ENCODE measurements at places on chromosomes 6 and 20.

DNA sequence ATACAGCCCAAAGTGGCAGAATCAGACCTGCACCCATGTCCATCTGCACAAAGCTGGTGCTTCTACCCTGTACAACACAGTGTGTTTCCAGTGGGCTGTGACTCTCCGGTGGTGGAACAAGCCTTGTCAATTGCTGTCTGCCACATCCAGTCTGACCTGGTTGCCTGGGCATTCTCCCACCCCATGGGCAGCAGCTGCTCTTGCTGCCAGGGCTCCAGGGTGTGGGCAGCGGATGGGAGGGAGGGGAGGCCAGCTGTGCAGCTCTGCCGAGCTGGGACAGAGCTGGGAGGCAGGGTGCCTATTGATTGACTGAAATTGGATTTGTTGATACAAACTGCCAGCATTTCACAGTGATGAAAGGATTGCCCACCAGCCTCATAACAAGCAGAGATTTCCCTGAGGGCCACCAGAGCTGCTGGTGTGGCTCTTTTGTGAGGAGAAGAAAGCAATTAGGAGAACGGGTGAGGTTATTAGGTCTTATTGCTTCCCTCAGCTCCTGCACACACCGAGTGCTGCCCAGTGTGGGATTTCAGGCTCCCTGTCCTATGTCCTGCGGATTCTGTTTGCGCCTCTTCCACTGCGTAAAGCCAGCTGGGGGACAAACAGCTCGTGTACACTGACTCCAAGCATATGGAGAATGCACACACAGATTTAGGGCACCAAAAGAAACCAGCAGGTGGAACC is 150.8 kb downstream of the NRN1 start:
- DNase-seq: no peak

- no peak for DNase-seq
These were observed 28.9 kb downstream of the TREM1 start for GRCh38 chr6:41257369-41258195.

GRCh38 chr6:112243861-112244827 is 10.2 kb downstream of the LAMA4 start:
- DNase-seq: no peak

GRCh38 chr6:157239148-157239547 is 84.2 kb downstream of the TMEM242 start:
- no peak for DNase-seq

DNA sequence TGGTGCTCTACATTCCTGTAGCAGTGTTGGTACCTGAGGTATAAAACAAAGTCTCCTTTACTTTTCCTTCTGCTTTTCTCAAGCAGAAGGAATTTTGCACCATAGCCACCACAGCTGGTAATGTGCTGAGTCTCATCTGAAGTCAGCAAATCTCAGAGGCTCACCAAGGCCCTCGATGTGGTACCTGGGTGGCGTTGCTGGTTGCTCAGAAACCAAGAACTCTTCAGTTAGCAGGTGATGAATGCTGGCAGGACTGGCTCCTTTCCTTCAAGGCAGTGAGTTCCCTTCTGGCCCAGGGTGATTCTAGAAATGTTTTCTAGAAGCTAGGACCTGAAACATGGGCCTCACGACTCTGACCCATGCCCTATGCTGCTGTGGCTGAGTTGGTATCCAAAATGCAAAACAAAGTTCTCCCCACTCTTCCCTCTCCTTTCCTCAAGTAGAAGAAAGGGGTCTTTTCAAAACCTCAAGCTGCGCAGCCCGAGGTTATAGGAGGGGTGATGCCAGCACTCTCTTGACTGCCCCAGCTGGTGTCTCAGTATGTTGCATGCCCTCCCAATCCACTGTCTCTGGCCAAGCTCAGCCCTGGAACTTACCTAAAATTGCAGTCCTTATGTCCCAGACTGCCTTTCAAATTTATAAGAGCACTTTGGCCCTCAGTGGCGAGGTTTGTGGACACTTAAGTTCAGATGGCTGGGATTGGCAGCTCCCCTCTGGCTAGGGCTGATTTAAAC is 592.3 kb downstream of the FRK start:
- DNase-seq: no peak

DNA sequence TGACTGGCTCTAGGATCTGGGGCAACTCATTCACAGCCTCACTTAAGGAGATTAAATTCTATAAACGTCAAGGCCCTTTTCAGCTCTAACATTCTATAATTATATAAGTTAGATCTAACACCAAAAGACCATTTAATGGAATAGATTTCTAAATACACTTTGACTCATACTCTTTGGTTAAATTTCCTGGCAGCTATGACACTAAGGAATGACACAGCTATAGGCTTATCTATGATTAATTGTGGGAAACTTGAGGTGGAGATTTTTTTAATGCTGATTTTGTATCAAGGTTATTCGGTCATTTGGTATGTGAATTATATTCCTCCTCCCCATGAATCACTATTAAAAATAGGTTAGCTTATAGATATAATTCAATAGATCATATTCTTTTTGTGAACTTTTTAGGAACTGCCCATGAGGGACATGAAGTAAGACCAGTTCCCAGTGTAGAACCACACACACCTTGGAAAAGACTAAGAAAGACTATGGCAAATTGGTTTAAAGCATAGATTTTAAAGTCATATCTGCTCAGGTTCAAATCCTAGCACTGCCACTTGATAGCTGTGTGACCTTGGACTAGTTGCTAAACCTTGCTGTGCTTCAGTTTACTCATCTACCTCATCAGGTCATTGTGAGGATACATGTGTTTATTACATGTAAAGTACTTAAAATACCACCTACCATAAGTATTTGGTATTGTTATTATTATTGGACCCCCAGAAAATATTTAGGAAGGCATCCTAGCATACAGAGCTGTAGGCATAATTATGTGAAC is 116.0 kb downstream of the CRYBG1 start:
- DNase-seq: no peak

GRCh38 chr20:47544240-47544639 is 42.6 kb downstream of the NCOA3 start:
- DNase-seq: no peak

GRCh38 chr6:39623750-39624149 is 101.5 kb downstream of the KIF6 start:
- DNase-seq: no peak

DNA sequence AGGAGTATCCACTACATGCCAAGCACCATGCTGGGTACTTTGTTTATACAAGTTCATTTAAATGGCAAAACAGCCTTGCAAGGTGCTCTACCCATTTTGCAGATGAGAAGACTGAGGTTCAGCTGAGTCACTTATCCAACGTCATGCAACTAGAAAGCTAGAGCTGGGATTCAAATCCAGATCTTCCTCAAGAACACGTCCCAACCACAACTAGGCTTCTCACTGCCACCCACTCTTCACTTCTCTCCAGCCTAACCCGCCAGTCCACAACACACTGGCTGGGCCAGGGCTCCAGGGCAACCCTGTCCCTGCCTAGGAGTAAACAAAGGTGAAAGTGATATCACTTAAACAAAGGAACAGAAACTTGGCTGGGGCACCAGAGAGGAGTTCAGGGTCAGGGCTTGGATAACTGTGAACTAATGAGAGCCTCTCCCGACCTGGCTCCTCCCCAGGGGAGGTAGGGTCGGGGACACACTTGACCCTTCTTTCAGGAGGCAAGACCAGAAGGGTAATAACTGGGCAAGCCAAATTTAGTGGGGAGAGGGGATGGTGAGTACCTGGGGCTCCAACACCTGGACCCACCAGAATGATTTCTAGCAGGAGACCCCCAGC is 7.9 kb downstream of the SDC4 start:
- DNase-seq: no peak

- no peak for DNase-seq
These were observed 15.2 kb upstream of the SSR1 start for GRCh38 chr6:7328243-7328642.

GRCh38 chr6:112232845-112233256 is 21.5 kb downstream of the LAMA4 start:
- DNase-seq: no peak

GRCh38 chr20:51121272-51121671 is 98.4 kb upstream of the KCNG1 start:
- DNase-seq: no peak

GRCh38 chr20:59966428-59966827 is 8.2 kb downstream of the CDH26 start:
- DNase-seq: no peak

GRCh38 chr6:45610374-45610773 is 232.6 kb upstream of the SUPT3H start:
- no peak for DNase-seq

DNA sequence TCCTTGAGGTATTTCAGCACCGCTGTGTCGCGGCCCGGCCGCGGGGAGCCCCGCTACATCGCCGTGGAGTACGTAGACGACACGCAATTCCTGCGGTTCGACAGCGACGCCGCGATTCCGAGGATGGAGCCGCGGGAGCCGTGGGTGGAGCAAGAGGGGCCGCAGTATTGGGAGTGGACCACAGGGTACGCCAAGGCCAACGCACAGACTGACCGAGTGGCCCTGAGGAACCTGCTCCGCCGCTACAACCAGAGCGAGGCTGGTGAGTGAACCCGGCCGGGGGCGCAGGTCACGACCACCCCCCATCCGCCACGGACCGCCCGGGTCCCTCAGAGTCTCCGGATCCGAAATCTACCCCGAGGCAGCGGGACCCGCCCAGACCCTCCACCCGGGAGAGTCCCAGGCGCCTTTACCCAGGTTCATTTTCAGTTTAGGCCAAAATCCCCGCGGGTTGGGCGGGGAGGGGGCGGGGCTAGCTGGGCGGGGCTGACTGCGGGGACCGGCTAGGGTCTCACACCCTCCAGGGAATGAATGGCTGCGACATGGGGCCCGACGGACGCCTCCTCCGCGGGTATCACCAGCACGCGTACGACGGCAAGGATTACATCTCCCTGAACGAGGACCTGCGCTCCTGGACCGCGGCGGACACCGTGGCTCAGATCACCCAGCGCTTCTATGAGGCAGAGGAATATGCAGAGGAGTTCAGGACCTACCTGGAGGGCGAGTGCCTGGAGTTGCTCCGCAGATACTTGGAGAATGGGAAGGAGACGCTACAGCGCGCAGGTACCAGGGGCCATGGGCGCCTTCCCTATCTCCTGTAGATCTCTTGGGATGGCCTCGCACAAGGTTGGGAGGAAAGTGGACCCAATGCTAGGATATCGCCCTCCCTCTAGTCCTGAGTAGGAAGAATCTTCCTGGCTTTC is 693 bp downstream of the HLA-F start:
- peak; percentile 61 for DNase-seq

- no peak for DNase-seq
These were observed 193.0 kb upstream of the SGK1 start for GRCh38 chr6:134510920-134511319.

- no peak for DNase-seq
These were observed 1.5 kb downstream of the AGER start for GRCh38 chr6:32182555-32182981.

DNA sequence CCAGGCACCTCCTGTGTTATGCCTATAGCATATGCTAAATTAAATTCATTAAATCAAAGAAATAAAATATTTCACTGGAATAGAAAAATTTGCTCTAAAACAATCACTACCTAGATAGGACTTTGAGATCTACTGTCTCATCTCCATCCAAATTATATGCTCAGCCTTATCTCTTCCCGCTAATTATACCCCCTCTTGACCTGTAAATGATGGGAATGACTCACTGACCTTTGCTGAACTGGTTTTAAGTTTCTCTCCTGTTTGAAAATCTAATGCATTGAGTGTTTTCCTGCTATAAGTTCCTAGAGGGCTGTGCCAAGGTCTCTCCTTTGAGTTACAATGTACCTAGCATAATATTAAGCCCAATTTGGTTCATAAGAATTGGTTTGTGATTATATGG is 110.1 kb downstream of the BMP2 start:
- no peak for DNase-seq

GRCh38 chr20:63947638-63948456 is 8.4 kb downstream of the UCKL1 start:
- DNase-seq: no peak

DNA sequence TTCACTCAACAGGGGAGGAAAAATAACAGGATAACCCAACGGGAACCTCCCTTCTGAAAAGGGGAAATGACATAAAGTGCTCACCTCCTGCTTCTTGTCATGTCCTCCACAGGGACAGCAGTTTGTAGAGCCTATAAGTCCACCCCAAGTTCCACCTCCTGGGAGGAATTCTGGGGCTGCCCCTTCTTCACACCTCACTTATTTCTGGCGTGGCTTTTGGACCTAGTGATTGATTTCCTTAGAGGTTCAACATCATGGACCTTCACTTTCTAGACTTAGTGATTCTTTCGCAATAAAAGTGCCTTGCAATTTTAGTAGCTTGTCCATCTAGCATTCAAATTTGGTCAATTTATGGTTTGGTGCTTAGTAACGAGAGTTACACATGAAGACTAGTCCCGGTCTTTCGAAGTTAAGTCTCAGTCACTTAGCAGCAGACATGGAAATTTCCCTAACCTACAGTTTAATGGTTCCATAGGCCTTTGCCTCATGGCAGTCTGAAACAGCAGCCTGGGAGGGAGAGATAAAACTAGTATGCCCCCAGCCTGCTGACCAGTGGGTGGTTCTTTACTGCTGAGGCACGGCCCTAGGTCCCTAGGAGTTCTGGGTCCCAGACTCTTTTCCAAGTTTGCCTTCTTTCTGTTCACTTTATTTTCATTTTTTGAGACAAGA is 59.2 kb upstream of the CDKAL1 start:
- DNase-seq: no peak

DNA sequence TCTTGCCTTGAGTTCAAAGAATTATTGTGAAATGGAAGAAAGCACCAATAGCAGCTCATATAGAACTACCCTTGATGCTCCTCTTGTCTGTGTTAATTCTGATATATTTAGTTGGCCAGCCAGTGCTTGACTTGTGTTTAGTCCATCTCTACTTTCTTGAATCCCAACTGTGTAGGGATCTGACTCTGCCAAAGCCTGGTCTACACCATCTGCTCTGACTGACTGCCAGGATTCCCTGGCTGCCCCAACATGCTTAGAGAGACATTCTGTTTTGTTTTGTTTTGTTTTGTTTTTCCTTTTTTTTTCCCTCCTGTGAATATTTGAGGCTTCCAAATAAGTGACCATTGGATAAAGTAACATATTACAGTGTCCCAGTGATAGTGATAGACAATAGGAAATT is 953.7 kb upstream of the MANEA start:
- DNase-seq: no peak

- no peak for DNase-seq
These were observed 2.6 kb upstream of the RSPH3 start for GRCh38 chr6:159002432-159003155.

GRCh38 chr6:326896-327537 is 34.7 kb downstream of the DUSP22 start:
- DNase-seq: no peak

- DNase-seq: no peak
These were observed 282.8 kb upstream of the SGK1 start for GRCh38 chr6:134600671-134601070.

GRCh38 chr6:83352424-83353061 is 78.3 kb downstream of the ME1 start:
- no peak for DNase-seq

DNA sequence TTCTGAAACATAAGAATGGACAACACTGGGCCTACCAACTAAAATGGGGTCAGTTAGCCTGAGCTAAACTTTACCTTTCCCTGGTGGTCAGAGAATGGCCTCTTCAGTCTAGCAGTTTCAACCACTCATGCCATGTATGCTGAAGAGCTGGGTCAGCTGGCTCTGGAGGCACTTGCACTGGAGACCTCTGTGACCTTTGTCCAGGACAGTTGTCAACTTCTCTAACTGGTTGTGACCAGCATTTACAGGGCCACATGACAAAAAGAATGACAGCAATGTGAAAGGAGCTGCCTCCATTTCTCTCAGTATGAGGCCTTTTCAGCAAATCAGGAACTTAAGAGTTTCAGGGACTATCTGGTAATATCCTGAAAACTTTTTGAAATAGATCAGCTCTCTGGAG is 59.9 kb upstream of the TMEM30A start:
- DNase-seq: no peak

All from stimulated activated CD8-positive, alpha-beta memory T cell treated with anti-CD3 and anti-CD28 coated beads, Interleukin-15, amount 100 ng/mL, for 4 hours (primary cell).